ENCODE measurements at places on chromosomes 16 and 17.

DNA sequence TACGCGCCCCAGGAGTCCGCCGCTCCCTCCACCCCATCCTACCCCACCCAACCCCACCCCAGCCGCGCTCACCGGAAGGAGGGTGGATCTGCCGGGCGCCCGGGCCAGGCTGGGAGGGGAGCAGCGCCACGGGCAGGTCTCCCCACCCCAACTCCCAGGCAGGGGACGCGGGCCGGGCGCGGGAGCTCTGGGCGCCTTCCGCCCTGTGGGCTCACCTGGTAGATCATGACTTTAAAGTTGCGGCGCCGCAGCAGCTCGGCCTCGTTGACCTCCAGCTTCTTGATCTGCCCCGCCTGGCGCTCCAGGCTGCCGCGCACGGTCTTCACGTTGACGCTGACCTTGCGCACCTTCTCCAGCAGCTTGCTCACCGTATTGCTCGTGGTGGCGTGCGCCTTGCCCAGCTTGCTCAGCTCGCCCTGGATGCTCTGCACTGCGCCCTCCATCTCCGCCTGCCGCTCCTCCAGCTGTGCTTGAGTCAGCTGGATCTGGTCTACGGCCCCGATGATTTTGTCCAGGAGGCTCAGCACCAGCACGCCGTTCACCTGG is 571 bp downstream of the CAVIN1 start:
- no peak for DNase-seq

GRCh38 chr17:44922136-44922535 is 6.8 kb upstream of the GFAP start:
- DNase-seq: no peak

DNA sequence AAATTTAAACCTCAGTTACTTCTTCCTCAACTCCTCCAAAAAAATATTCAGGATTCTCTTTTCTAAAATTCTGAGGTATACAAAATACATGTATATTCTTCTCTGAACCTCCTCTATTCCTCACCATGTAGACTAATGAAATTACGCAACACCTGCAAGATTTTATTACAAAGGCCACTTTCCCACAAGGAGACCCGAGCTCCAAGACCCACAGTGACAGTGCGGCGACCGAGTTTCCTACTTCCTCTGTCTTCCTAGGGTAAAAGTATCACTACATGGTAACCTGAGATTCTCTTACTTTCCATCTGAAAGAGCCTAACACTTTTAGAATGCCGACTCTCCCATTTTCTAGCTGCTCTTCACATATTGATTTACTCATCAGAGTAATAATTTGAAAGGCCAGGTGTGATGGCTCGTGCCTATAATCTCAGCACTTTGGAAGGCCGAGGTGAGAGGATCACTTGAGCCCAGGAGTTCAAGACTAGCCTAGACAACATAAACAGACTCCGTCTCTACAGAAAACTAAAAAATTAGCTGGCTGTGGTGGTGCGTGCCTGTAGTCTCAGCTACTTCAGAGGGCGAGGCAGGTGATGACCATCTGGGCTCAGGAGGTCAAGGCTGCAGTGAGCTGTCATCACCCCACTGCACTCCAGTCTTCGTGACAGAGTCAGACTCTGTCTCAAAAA is 35.7 kb downstream of the CYTH1 start:
- DNase-seq: no peak

DNA sequence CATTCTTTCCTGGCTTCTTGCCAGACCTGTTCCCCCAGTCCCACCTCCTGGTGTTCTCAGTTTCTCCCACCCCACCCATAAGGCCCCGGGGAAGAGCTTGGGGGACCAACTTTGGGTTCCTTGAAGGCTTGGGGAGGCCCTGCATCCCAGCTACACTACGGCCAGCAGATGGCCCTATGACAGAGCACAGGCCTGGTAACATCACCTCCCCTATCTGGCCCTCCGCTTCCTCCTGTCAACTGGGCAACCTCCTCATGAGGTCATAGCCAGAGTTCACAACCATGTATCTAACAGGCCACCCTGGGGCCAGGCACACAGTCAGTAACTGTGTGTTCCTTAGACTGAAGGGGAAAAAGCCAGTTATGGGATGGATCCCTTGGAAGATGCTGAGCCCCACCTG is 31.4 kb downstream of the MYO15A start:
- no peak for DNase-seq

GRCh38 chr16:37511-37910 is 15.9 kb downstream of the POLR3K start:
- no peak for DNase-seq

GRCh38 chr17:64165347-64165746 is 35.4 kb upstream of the ERN1 start:
- no peak for DNase-seq

- no peak for DNase-seq
Observed at GRCh38 chr17:52536489-52536888, 378.0 kb upstream of the CA10 start.

DNA sequence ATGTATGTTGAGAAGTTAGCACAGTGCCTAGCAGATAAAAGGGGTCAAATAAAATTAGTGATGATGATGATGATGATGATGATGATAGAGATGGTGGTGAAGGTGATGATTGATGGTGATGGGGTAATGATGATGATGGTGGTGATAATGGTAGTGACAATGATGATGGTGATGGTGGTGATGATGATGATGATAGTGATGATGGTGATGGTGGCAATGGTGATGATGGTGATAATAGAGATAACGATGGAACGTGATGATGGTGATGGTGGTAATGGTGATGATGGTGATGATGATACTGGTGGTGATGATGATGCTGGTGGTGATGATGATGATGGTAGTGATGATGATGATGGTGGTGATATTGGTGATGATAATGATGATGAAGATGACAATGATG is 223.7 kb downstream of the FOXL1 start:
- DNase-seq: no peak

DNA sequence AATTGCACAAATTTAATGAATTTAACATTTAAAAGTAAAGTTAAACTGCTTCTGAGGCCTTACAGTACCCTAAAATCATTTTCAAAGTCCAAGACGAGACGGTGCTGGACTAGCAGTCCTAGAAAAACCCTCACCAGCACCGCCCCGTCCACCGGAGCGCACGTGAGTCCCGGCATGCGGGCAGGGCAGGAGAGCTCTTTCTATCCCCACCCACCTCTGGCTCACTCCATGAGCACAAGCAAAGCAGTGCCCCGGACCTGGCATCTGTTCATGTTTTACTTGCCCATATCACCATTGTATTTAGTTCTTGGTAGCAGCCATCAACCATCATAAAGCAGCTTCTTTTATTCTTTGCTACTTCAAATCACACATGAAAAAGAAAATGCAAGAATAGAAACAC is 41.7 kb downstream of the ANKRD11 start:
- DNase-seq: no peak

- no peak for DNase-seq
Observed at GRCh38 chr16:87583453-87584131, 18.7 kb upstream of the JPH3 start.

DNA sequence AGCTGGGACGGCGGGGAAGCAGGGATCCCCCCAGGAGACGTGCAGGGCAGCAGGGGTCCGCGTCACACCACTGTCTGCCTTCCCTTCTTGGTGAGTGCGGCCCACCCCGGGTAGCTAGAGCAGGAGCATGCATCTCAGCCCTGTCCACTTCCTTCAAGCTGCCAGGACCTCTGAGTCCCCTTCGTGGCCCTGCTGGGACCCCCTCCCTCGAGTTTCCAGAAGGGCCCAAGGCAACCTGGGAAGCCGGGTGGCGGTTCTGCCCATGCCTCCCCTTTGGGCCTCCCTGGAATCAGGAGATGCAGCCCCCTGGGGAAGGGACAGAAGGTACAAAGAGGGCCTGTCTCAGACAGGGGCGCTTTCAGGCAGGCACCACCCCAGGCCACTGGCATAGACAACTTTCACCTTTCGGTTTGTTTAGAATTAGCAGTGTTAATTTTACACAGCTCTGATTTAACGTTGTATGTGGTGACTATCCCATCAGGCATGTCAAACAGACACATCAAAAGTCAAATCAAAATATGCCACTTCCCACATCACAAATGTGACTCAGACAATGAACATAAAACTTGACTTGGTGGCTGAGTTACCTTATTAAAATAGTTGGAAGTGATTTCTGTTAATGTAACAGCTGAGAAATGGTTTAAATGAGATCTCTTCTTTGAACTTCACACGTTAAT is 94.5 kb upstream of the METRNL start:
- DNase-seq: no peak

DNA sequence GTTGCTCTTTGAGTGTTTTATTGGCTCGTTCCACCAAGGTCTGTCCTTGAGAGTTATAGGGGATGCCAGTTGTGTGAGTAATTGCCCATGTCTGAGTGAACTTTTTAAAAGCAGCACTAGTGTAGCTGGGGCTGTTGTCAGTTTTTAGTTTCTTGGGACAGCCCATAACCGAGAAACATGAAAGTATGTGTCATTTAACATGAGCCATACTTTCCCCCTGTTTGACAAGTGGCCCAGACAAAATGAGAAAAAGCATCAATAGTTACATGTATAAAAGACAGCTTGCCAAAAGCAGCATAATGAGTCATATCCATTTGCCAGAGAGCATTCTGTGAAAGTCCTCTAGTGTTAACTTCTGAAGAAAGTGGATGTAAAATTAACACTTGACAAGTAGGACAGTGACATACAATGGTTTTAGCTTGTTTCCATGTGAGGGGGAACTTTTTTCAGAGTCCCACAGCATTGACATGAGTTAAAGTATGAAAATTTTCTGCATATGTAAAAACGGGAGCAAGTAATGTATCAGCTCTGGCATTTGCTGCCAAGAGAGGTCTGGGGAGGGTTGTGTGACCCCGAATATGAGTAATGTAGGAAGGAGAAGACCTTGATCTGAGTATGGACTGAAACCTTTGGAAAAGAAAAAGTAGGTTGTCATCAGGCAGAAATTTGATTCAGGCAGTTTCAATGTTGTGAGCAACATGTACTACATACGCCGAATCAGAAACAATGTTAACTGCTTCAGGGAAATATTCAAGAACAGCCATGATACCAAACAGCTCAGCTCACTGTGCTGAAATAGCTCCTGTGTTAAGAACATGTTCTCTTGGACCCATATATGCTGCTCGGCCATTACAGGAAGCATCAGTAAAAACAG is 56.8 kb upstream of the ARL4D start:
- DNase-seq: peak; percentile 24

- DNase-seq: no peak
Observed at GRCh38 chr16:85202631-85203461, 90.6 kb upstream of the CIBAR2 start.
